Endothelial cell of umbilical vein (primary cell): ENCODE measurements at places on chromosomes 11 and 22. TPM values are rescaled to one million over a fixed set of nuclear protein-coding genes. Genes with fewer than 3 reads are reported as not detected.

APOL6 gene
- polyA plus RNA-seq: 0.33 TPM in 2 replicates

- DNase-seq: no peak
These were observed 37.7 kb upstream of the FDX1 start for GRCh38 chr11:110392056-110392455.

- peak; percentile 76 for DNase-seq
These were observed 33.7 kb downstream of the RNF121 start for GRCh38 chr11:71962428-71963038.

DNA sequence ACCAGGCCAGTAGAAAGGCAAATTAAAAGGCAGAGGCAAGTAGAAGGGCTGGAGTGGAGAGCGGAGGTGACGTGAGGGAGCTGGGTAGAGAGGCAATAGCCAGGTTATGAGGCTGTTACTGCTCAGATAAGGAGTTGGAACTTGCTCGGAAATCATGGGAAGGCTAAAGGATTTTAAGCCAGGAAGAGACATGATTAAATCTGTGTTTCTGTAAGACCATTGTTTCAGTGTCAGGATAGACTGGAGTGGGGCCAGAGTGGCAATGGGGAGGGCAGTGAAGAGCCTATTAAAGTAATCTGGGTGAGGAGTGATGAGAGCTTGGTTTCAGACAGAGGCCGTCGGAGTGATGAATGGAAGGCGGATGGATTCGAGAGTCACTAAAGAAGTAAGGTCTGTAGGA lies 39.0 kb downstream of the GRAMD1B start:
- DNase-seq: peak; percentile 79

GRCh38 chr11:17812091-17812864 lies 77.7 kb downstream of the KCNC1 start:
- no peak for DNase-seq

GRCh38 chr11:96279018-96279895 lies 63.7 kb downstream of the MAML2 start:
- DNase-seq: no peak

DNA sequence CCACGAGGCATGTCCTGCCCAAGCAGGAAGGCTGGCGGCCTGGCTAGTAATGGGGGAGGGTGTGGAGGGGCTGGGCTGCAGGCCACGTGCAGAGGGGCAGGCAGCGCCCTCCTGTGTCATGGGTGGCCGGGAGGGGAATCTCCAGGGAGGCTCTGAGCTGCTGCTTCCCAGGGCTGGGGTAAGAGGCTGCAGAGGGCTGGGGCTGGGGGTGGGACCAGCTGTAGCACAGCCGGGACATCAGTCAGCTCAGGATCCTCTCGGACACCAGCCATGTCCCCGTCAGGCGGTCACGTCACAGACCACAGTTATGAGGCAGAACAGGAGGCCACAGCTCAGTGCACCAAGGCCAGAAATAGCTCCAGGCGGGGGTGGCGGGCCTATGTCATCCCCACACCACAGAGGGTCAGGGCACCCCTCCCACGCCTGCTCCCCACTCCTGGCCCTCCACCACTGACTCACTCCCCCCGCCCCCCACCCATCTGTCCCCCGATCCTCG lies 21.1 kb downstream of the RTN4R start:
- DNase-seq: no peak

DNA sequence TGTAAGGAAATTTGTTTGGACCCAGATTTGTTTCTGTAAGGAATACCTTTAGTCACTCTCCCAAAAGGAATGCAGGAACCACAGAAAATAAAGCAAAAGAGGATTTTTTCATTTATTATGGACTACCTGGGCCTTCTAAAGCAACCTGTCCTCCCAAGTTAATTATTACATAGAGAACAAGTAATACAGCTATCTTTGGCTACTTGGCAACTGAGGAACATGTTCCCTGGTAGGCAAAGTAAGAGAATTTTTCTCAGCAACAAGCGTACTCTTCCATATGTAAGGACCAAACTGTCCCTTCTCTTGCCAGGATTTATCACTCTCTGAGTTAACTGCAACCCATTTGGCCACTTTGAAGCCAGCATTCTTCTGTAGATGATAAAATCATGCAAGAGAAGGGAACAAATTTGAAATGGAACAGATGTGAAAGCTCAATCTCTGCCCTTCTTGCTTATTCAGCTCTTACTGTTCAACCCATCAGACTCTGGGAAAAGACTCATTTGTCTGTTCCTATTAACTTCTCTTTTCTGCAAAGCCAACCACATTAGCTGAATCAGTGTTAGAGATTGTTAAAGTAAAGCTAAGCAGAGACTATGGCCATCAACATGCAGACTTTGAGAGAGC lies 190.2 kb downstream of the SWAP70 start:
- DNase-seq: no peak

DNA sequence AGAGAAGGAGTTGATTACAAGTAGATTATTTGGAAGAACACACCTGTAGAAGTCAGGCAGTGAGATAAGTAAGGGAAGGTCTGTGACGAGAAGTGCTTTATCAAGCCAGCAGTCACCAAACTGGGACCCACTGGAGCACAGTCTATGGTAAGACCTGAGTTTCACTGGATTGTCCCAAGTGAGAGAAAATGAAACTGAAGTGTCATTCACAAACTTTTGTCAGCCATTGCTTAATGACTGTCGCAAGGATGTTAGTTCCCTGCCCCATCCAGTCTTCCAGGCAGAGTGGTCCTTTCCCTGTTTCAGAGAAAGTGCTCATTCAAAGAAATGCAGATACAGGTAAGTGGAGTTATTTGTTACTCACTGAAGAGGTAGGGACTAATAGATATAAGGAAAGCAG lies 728.0 kb upstream of the TENM4 start:
- DNase-seq: no peak

GRCh38 chr11:12884751-12885318 lies 124.3 kb upstream of the RASSF10 start:
- no peak for DNase-seq

GRCh38 chr11:119651802-119652584 lies 77.0 kb downstream of the NECTIN1 start:
- DNase-seq: no peak

DNA sequence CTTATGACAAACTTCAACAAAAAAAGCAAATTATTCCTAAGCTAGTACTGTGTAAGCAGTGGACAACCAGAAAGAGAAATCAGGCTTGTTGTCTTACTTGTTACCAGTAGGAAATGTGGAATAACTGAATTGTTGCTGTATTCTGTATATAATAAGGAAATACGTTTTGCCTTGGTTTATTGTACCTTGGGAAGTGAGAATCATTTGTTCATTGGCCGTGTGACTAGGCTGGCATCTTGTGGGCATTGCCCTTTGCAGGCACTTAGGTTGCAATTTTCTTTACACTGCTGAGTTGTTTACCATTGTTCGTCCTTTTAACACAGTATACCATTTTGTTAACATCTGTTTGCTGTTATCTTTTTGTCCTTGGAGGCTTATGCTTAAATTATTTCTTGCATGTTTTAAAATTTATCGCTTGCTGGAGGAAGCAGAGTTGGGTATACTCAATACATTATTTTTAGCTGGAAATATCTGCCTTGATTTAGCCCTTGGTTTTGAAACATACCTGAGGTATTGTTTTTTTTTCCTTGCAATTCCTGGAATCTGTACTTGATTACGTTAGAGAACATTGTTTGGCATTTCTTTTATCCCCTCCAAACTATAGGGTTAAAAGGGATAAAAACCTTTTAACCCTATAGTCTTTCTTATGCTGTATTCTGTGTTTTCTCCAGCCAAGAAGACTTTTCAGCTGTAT lies 109.3 kb downstream of the DDX10 start:
- DNase-seq: no peak

- no peak for DNase-seq
These were observed 1.5 kb upstream of the SLC6A5 start for GRCh38 chr11:20597680-20598484.

DNA sequence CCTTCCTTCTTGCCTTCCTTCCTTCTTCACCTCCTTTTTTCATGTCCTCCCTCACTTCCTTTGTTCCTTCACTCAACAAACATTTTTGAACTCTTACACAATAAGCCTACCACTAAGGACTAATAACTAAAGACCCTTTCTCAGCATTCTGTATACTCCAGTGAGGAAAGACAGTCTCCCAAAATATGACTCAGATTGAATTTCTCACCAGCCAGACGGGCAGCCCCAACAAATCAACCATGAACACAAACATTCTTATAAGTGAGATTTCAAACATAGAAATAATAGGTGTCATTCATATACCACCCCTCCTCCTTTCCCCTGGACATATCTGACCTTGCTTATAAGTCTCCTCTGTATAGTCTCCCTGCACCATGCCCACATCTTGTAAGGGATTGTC lies 1079.7 kb downstream of the OPCML start:
- no peak for DNase-seq

DNA sequence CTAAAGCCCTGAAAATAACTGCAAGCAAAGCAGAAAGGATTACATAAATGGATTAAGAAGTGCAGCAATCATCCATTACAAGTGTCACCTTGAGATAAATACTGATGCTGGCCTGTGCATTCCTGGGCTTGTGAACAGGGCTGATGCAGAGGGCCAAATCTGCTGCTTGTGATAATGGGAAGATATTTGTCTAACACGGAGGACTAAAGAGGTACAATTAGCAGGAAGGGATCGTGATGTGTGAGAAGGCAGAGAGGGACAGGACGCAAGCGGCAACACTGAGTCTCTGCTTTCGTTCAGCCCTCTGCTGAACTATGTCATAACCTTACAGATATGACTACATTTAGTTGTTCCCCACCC lies 107.7 kb upstream of the DDI1 start:
- no peak for DNase-seq

- no peak for DNase-seq
These were observed 214.7 kb upstream of the SYN3 start for GRCh38 chr22:33272871-33273270.

CTSF gene
- polyA plus RNA-seq: 27.7 and 30.7 TPM in 2 replicates

CCDC188 gene
- 9.8 and 10.5 TPM in 2 replicates for polyA plus RNA-seq

SLC22A25 gene
- polyA plus RNA-seq: not detected in 2 replicates

DNA sequence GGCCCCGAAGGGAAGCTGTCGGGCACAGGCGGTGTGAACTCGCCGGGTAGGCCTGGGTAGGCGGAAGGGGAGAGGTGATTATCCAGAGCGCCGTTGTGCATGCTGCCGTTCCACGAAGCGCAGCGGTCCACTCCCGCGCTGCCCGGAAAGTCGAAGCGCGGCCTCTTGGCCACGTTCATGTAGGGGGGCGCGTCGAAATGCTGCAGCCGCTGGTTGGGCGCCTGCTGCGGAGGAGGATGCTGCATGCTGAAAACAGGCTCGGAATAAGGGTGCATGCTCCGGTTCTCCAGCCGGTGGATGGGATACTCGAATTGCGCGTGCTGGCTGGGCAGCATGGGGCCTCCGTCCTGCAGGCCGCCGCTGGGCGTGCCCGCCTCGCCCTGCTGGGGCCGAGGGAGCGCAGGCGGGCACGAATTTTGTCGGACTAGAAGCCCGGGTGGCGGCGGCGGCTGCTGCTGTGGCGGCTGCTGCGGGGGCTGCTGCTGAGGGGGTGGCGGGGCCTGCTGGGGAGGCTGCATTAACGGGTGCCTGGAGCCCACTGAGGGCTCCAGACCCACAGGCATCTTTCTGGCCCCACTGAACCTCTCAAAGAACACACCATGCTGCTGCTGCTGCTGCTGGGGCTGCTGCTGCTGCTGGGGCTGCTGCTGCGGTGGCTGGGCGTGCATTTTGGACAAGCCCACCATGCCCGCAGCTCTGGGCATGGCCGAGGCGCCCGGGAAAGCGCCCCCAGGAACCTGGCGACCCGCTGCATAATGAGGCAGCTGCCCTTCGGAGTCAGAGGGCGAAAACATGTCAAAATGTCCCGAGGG lies 2.3 kb downstream of the MN1 start:
- DNase-seq: no peak

GRCh38 chr11:103398829-103399228 lies 289.6 kb downstream of the DYNC2H1 start:
- no peak for DNase-seq

DNA sequence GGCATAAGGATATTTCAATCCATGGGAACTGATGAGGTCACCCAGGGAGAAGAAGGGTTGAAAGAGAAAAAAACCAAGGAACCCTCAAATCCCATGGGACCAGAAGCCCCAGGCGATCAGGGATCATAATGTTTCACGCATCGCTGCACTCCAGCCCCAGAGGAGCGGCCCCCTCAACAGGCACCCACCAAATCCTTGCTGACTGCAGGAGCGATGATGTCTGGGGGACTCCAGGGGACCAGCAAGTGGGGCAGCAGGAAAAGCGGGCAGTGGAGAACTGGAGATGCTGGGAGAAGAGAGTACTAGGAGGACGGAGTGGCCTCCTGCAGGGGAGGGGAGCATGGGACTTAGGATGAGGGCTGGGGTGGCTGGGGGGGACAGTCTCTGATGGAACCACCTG lies 47.7 kb upstream of the LINC01488 start:
- DNase-seq: no peak

TIGD3 gene
- polyA plus RNA-seq: 0.18 TPM in 2 replicates

GRCh38 chr11:29318134-29318845 lies 698.5 kb downstream of the KCNA4 start:
- DNase-seq: no peak

DNA sequence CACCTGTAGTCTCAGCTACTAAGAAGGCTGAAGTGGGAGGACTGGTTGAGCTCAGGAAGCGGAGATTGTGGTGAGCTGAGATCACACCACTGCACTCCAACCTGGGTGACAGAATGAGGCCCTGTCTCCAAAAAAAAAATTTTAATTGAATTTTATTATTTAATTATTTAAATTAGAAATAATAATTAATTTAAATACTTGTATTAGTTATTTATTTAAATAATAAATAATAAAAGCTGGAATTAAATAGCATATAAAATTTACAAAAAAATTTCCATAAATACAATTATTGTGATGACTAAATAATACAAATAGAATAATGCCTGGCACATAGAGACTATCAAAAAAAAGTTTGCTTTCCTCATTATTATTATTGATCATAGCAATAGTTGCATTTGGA lies 371.5 kb downstream of the KCNA4 start:
- DNase-seq: no peak

- DNase-seq: no peak
These were observed 333.0 kb downstream of the DDX10 start for GRCh38 chr11:108997826-108998225.

DNA sequence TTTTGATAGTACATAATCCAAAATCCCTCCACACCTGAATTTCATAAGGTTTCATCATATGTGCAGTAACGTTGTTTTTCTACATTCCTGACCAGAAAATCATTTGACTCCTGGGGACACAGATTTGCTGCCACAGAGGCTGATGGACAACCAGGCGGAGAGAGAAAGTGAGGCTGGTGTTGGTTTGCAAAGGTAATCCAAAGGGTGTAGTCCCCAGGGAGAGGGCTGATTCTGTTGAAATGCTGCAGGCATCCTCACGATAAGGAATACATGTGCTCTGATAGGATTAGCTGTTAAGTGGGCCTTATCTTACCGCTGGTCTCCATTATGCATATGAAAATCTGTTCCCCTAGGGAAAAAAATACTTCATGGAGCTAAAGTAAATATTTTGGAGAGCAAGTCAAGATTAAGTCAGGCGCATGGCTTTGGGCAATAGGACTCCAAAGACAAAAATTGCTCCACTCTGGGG lies 8.1 kb downstream of the APOL6 start:
- DNase-seq: no peak
